ENCODE measurements at places on chromosomes 3 and 15.

DNA sequence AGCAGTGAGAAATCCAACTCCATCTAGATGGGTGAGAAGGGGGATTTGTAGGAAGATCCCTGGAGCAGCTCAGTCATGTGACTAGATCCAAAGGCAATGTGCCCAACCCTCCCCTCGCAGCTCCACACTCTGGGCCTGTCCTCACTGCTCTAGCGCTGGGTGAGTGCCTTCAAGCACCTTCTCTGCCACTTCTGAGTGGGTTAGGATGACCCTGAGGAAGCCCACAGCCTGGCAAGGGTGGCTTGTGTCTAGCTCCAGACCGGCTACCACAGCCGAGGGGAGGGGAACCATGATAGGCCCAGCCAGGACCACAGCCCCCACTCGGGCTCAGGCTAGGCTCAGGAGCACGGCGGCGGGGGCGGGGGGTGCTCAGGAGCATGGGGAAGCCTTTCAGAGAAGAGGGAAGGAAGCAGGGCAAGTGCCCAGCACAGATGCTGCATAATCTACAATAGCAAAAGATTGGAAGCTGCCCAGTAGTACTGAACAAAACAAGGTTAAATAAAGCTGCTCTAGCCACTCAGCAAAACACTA lies 1.7 kb downstream of the SPATA12 start:
- DNase-seq: no peak

GRCh38 chr15:89021224-89021623 lies 67.0 kb upstream of the ABHD2 start:
- no peak for DNase-seq

DNA sequence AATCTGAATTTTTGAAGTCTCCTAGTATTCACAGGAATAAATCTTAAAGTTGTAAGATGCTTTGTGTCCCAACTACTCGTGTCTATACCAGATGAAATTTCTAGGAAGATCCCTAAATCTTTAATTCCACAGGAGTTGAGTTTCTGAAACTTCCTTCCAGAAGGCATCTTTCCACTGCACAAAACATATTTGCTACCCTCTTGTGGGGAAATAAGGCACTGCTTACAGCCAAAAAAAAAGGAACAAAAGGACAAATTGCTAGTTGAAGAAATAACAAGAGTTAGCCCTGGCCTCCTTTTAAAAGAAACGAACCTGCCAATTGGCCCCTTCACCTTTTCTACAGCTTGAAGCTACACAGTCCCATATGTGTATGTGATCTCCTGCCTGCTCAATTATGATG lies 54.0 kb downstream of the TAFA4 start:
- peak; percentile 21 for DNase-seq

DNA sequence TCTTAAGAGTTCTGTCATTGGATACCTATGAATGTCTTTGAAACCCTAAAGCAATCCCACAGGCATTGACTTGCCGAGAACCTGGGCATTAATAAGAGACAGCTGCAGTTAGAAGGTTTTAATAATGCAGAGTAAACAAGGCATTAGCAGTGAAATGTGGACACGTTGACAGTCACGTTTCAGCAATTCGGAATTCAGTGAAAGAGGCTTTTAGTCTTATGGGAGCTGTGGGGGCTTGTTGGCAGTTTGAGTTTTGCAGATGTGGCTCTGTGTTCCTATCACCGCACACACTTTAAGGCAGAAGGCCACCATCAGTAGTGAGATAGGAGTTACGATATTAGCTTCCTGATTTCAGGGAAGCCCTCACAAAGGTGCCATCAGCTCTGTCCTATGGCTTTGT lies 145.2 kb upstream of the NUDT16 start:
- no peak for DNase-seq

DNA sequence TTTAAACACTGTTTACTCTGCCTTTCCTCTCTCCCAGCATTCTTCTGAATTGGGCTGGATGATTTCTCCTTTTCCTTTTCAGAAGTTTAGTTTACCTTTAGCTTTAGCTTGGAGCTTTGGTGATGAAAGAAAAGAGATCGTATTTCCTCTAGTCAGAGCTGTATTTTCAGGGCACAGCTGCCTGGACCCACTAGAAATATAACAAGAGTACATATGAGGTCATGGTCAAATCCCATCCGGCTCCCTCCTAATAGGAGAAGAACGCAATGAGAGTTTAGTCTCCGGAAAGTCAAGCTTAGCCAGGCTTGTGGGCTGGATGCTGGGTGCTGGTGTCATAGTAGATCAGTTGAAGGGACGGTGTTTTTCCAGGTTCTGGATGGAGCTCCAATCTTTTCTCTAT lies 177.1 kb upstream of the PFN2 start:
- peak; percentile 38 for DNase-seq

- no peak for DNase-seq
These were observed 7.0 kb upstream of the PODXL2 start for GRCh38 chr3:127622031-127622430.

- DNase-seq: no peak
These were observed 47.3 kb downstream of the TLE3 start for GRCh38 chr15:70050441-70050840.

GRCh38 chr3:119257654-119258410 lies 17.2 kb upstream of the B4GALT4 start:
- peak; percentile 38 for DNase-seq

DNA sequence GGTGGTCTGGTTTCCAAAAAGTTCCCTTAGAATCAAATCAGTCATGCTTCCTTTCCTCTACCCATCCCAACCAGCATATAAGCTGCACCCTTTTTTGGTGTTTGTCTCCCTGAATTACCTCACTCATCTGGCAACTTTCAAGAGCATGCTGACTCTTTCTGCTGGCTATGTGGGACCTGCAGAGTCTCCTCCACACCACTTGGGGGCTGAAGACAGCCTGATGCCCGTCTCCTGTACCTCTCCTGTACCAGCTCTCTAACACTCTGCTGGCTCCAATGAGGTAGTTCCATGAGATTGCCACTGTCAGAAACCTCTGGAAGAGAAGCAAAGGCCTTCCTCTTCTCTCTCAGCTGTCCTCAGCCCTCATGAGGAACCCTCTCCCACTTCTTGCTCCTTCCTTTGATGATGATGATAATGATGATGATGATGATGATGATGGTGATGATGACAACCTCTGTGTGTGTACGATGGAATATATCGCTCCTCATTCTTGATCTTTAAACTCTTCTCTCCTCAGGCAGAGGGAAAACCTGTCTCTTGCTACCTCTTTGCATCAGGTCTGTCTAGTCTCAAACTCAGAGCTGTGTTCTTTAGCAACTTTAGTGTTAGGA lies 257.5 kb downstream of the ZNF621 start:
- DNase-seq: peak; percentile 9

DNA sequence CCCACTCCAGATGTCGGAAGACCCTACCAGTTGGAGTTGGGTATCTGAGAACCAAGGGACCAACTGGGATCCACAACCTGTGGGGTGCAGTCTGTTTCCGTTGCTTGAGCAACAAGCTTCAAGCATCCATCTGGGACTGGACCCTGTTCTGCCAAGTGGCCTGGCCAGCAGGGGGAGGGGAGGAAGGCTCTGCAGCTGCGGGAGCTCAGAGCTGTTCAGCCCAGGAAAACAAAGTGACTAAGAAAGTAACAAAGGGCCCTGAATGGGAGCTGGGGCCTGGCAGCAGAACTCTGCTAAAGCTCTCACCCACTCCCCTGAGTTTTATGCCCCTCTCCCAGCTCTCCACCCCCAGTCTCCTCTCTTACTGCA lies 2.7 kb downstream of the TYRO3 start:
- no peak for DNase-seq

GRCh38 chr3:14598143-14598569 lies 53.4 kb upstream of the CCDC174 start:
- peak; percentile 49 for DNase-seq

Data from PC-3 (cell line).